Right renal pelvis (tissue), 4 donors: ENCODE measurements at places on chromosomes 7 and 10.
A peak's percentile ranks its signal among the peaks of the same experiment; 100 is the strongest.

GRCh38 chr7:143399642-143400041, 9.0 kb downstream of the EPHA1 start:
- DNase-seq: no peak

DNA sequence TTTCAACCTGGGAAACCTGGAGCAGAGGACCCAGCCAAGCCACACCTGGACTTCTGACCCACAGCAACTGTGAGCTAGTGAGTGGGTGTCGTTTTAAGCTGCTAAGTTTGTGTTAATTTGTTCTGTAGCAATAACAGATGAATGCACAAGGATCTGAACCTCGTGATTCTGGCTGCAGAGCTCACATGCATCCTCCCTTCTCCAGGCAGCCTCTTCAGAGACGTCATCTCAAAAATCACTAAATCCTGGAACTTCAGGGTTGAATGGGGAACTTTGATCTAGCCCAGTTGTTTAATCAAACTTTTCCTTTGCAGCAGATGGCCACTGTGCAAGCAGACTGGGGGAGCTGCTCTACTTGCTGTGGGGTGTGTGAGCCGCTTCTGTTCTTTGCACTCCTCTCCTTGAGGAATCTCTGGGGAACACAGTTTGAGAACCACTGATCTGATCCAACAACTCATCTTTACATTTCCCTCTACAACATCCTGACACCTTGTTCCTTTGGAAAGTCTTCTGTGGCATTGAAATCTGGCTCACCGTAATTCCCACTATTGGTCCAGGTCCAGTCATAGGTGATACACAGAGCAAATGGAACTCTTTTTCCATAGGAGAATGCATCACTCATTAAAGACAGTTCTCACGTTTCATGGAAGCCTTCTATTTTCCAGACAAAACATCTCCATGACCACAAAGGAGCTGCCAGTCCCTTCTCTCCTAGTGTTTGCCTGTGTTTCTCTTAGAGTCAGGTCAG, 90.3 kb downstream of the CHN2 start:
- DNase-seq: no peak

DNA sequence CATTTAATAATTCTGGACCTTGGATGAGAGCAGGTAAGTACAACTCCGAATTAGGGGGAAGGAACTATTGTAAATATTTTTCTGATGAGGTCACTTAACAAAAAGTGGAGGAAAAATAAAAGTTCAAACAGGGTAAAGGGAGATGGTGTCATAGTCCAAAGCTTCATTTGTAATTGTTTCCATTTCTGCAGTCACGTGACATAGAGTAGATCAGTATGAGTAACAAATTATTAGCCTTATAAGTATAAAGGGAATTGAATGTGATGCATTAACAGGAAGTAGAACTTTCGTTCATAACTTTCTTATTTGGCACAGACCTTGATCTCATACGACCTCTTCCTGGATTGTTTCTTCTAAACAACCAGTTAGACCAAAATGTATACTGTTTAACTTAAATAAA, 347.2 kb upstream of the TPK1 start:
- no peak for DNase-seq

GRCh38 chr7:151416941-151417315, 7.1 kb upstream of the WDR86 start:
- DNase-seq: no peak

DNA sequence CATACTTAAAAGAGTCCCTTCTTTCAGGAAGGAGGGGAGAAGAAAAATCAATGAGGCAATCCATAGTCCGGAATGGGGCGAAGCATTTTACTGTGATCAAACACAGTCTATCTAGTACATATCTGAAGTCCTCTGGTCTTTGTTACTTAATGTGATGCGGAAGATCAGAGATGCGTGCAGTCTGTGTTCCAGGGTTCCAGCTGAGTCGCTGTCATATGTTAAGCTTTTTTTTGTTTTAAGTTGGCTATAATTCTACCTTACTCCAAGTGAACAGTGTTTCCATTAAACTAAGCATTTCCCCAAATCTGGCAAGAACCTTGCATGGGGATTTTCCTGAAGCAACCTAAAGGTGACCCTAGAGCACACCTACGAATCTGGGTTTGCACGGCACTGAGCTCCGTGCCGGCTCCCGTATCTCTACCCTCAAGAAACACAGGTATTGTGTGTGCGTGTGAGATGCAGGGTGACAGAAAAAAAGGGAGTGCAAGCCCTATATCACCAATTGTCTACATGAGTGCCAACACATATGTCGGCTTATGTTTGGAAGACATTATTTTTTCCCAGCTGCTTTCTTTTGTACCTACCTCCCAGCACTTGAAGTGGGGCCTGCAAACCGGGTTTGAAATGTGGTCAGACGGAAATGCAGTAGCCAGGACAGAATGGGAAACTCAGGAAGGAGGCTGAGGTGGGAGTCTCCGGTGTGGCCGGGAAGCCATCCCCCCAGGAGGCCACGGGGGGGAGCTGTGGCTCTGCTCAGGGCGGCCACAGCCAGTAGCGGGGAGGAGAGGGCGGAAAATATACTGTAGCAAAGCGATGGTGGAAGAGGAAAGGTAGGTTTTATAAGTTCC, 435.8 kb upstream of the MGMT start:
- DNase-seq: no peak

DNA sequence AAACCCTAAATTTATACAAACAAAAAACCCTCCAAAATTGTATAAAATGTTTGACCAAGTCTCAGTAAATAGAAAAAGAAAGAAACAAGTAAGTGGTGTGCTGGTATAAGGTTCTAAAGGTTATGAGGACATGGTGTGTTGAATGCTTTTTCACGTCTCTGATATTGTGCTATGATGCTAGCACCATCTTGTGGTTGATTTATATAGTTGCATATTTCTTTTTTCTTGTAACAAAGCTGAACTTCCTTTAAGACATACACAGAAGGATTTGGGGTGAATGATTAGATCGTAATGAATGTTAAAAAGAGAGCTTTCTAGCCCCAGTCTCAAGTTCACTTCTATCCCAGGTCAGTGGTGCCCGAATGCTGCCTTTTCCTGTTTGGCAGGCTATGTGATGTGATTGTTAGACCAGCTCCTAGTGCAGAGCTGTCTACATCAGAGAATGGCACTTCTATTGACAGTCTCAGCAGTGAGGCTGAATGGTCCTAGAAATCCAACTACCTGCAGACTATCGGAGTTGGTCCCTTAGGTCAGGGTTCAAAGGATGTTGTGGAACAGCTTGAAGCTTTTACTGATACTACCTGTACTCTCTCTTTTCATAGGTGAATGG, 25.0 kb downstream of the VTI1A start:
- DNase-seq: no peak

DNA sequence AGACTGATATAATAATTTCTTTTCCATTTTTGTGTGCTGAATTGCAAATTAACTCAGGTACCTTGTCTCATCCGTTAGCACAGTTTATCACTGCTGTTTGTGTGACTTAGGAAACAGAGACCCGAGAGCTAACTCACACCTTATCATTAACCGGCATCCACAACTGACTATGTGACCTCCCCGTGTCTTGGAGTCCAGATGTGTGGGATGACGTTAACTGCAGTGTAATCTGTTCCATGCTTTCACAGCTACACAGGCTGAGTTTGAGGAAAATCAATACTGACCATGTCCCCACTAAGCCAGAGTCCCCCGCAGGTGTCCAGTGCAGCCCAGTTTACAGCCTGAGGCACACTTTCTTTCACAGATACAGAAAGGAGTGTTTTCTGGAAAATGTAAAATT, 154.7 kb downstream of the COBL start:
- no peak for DNase-seq

DNA sequence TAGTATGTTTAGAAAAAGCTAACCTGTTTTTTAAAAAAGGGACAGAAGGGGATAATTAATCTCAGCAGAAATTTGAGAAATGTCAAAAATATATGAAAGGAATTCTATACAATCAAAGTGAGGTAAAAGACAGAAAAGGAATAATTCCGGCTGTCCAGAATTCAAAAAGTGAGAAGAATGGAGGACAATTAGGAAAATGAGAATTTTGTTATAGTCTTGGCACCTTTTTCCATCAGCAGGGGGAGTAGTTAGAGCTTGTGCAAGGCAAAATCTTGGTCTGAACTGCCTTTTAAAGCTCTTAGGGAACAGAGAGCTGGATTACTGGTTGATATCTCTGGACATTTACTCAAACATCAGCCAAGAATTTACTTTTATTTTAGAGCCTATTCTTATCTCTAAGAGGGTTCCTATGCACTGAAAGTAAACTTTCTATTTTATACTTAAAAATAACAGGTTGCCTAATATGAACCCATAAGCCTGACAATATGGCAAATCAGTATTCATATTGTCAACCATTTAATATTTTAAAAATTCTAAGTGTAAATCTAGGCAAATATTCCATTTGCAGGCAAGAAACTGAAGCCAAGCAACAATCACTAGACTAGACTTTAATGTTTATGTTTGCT, 185.6 kb downstream of the ANK3 start:
- DNase-seq: peak; percentile 4

DNA sequence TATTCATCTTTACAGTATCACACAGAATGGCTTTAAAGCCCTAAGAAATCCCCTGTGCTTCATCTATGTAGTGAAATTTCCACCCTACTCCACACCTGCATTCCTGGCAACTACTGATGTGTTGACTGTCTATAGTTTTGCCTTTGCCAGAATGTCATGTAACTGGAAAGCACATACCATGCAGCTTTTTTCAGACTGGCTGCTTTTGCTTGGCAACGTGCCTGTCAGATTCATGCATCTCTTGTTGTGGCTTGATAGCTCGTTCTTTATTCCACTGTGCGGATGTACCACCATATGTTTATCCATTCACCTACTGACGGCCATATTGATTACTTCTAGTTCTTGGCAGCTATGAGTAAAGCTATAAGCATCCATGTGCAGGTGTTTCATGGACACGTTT, 30.6 kb downstream of the RBM17 start:
- no peak for DNase-seq

- DNase-seq: no peak
These were observed 91.7 kb upstream of the PITRM1 start for GRCh38 chr10:3264161-3264761.

- no peak for DNase-seq
These were observed 7.2 kb downstream of the CPA2 start for GRCh38 chr7:130273933-130274255.

DNA sequence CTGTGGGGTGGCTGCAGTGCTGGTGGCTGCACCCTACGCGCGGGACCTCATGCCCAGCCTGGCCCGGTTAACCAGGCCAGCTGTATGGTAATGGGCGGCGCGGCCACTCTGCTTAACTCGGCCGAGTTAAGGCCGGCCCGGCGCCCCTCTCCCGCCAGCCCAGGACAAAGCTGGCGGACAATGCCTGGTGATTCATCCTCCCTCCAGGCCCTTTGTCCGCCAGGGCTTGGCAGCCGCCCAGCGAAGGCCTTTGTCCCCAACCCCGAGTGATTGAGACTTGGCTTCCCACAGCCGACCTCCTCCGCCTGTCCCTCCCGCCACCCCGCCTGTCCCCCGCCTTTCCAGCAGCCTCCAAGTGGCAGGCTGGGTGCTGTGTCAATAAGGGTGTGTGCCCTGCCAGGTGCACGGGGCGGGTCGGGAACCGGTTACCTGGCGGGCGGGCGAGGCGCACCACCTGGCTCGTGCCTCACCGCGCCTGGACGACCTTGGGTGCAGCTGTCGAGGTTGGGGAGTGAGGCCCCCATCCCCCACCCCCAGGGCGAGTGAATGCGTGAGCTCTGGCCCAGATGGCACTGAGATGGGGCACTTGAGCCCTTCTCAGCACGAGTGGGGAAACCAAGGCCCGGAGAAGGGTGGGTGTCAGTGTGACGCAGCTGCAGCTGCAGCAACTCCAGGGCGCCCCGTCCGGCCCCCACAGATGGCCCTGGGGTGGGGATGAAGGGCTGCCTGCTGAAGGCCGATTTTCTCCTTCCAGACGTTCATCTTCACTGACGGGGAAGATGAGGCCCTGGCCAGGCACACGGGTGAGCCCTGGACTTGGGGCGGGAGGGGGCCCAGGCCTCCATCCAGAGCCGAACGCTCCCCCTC, 4.6 kb downstream of the LFNG start:
- no peak for DNase-seq
